ENCODE measurements at places on chromosomes 2 and 18. TPM values are rescaled to one million over a fixed set of nuclear protein-coding genes. Genes with fewer than 3 reads are reported as not detected.

The TMBIM1 gene
- total RNA-seq: 132 TPM

The ZBTB14 gene
- total RNA-seq: 11.7 TPM

The CAPN14 gene
- total RNA-seq: 1.0 TPM

DNA sequence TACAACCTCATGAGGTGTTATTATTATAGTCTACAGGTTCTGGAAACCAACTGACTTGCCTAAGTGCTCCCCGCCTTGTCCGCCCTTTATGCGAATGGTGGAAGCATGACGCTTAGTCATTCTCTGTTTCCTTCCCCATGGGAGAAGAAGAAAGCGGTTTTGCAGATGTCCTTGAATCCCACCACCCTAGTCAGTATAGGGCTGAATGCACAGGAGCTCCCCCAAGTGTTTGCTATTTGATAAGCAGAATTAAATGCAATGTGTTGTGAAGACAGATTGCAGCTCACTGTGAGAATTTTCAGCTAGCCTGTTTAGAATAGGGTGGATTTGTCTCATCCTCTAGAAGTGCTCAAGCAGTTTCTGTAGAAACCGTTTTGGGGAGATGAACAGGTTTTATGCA, 652.0 kb downstream of the DCC start:
- no peak for DNase-seq

GRCh38 chr18:41128545-41128944, 826.5 kb upstream of the PIK3C3 start:
- peak; percentile 57 for DNase-seq

- no peak for DNase-seq
Measured at GRCh38 chr18:59961070-59961469, 61.3 kb downstream of the PMAIP1 start.

DNA sequence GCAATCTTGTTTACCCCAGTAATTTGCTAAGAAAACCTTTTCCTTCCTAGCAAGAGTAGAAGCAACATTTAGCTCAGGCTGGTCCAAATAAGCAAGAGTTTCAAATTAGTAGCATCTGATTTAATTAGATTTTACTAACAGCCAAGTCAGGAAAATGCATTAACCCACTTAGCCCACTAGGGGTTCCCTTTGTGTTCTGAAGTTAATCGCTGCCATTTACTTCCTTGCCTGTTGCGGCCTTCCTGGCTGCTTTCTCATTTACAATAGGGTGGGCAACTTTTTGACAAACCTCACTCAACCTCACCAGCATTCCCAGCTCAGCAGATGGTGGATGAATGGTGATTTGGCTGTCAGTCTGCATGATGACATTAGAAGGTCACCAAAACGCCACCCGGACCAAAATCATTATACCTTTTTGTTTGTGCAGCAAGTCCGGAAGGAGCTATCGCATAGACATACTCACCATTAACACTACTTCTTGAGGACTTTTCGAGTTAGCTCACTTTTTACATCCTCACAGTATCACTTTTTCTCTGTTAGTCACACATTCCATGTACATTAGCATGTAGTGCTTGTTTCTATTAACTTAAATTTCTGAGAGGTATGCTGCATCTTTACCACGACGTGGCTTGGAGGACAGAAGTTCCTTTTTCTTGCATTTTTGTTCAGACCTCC, 101.5 kb upstream of the SETBP1 start:
- DNase-seq: peak; percentile 54

GRCh38 chr2:75100011-75100800, 99.1 kb downstream of the TACR1 start:
- peak; percentile 95 for DNase-seq

DNA sequence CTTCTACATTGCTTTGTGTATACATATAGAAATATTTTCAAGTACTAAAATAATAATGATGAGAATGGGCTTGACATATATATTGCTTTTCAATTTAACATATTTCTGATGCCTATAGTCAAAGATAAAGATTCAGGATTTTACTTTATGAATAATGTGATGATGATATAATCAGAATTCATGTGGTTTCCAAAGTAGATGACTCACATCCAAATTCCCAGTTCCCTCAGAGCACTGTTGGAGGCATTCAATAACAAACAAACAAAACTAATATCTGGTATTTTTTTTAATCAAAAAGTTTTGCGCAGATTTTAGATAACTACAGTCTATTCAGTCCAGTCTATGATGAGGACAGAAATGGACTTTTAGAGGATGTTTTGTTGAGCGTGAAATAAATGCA, 2094.5 kb upstream of the CELF4 start:
- DNase-seq: peak; percentile 41

DNA sequence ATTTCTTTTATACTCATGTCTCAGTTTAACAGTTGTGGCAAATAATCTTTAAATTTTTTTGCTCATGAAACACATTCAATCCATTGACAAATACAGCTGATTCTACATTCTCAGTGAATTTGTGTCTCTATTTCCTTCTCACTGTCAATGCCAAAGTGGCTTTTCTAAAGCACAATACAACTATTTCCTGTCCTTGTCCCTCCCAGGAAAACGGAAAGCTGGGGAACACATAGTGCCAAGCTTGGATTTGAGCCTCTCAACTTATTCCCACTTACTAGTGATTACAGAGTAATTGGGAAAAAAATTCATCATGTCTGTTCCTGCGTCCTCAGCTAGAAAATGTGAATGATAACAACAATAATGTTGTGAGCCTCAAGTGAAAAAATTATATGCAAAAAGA, 899.7 kb upstream of the CDH2 start:
- no peak for DNase-seq

- DNase-seq: no peak
Measured at GRCh38 chr2:176818617-176819016, 394.0 kb upstream of the HNRNPA3 start.

- peak; percentile 99 for DNase-seq
Measured at GRCh38 chr18:22551536-22552151, 133.9 kb upstream of the CTAGE1 start.

- DNase-seq: peak; percentile 62
Measured at GRCh38 chr2:17626986-17627385, 86.5 kb downstream of the VSNL1 start.

- DNase-seq: no peak
Measured at GRCh38 chr2:1947316-1947715, 203.0 kb upstream of the PXDN start.

DNA sequence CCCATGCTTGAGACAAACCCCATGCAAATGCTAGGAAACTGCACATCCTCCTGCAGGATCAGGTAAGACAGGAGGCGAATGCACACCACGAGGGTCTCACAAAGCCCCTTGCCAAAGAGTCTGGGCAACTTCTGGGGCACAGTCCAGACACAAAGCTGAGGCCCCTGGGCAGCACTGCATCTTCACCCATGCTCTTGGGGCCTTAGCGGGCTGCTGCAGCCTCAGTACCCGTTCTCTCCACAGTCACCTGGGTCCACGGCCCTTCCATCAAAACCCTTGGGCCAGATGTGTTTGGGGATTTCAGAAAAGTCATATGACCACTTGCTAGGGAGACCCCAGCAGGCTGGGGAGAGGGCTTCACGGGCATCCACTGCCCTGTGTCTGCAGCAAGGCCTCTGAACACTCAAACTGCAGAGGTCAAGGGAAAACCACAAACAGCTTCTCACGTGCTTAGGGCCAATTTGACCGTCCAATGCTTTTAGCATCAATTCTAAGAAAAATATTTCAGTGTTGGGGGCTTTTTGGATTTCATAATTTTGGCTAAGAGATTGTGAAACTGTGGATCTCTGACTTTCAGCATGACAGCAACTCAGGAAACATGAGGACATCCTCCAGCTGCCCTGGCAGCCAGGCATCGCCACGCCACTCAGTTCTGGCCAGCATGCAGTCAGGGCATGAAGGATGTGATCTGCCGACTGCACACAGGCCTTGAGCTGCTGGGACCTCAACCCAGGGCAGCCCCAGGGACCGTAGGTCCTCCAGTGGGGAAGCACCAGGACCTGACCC, 20.0 kb downstream of the PASK start:
- DNase-seq: no peak

GRCh38 chr2:173286153-173286809, 68.4 kb upstream of the CDCA7 start:
- no peak for DNase-seq

DNA sequence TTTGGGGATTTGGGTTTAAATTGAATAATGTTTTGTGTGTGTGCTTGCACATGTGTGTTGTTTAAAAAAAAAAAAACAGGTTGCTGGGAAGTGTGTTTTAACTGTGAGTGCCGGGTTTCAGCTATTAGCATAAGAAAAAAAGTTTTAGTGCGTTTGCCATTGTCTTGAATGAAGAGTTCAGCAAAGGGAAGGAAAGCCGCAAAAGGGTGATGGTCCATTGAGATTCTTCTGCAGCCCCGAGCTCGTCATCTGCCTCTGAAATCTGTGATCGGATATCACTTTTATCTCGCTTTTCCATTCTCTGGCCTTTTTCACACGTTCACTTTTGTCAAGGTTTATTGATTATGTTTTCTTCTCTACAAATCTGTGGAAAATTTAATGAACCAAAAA, 4.7 kb downstream of the GLI2 start:
- no peak for DNase-seq

- DNase-seq: no peak
Measured at GRCh38 chr18:2910261-2910660, 63.5 kb downstream of the EMILIN2 start.

- peak; percentile 41 for DNase-seq
Measured at GRCh38 chr2:241561832-241562231, 3.3 kb downstream of the BOK start.

DNA sequence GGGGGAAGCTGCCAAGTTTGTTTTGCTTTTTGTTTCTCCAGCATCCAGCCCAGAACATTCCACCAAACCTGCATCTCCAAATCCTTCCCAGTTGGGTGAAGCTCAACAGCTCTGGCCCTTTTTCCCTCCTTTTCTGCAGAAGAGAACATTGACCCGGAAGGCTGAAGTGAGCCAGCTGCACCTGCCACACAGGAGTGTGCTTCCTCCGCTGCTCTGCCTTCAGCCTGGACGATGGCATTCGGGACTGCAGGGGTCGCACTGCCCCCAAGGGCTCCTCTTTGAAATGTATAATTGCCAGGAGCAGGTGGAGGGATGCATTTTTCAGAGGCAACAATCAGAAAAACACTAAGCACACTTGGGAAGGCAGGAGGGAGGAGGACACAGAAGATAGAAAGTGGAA, 41.8 kb downstream of the ST8SIA5 start:
- DNase-seq: no peak

DNA sequence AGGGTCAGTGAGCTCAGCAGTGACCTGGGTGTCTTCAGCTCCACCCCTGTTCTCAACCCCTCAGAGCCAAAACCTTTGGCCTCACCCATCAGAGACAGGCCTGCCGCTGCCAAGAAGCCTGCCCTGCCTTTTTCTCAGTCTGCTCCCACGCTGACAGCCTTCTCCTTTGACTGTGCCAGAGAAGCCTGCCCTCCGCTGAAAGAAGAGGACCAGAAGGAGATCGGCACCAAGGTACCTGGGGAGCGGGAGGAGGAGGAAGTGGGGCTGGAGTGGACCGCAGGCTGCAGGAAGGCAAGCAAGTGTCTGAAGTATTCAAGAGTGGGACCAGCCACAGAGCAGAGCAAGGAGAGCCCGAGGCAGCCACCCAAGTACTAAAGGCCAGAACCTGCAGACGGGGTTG, 33.2 kb downstream of the TOGARAM2 start:
- DNase-seq: no peak

DNA sequence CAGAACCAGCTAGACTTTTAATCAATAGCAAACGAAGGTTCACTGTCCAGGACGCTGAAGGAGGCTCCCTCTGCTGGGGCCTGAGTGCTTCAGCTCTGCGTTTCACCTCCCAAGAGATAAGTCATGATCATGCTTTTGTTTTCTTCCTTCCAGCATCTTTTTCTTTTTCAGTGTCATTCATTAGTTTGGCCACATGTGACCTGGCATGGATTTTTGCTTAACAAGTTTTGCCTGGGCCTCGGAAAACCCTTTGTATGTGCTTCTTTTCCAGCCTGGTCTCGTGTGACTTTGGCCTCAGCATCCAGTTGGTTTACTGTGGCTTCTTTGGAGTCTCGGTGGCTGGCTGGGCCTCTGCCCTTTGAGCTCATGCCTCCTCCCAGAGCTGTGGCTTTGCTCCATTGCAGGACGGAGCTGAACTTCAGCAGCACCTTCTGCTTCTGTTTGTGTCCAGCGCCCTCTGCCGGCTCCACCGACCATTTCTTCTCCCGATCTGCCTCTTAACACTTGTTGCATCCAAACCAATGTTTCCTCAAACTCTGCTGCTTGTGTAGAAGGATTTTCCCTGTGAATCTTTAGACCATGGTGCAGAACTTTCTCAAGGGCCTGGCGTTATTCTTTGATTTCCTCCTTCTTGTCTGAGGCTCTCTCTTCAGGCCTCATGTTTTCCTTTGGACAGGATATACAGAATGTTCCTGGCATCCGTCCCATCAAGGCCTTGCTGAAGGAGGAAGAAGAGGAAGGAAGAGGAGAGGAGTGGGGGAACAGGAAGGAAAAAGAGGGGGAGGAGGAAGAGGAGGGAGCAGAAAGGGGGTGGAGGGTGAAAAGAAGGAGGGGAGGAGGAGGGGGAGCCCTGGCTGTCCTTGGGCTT, 23.6 kb upstream of the HES6 start:
- peak; percentile 82 for DNase-seq

DNA sequence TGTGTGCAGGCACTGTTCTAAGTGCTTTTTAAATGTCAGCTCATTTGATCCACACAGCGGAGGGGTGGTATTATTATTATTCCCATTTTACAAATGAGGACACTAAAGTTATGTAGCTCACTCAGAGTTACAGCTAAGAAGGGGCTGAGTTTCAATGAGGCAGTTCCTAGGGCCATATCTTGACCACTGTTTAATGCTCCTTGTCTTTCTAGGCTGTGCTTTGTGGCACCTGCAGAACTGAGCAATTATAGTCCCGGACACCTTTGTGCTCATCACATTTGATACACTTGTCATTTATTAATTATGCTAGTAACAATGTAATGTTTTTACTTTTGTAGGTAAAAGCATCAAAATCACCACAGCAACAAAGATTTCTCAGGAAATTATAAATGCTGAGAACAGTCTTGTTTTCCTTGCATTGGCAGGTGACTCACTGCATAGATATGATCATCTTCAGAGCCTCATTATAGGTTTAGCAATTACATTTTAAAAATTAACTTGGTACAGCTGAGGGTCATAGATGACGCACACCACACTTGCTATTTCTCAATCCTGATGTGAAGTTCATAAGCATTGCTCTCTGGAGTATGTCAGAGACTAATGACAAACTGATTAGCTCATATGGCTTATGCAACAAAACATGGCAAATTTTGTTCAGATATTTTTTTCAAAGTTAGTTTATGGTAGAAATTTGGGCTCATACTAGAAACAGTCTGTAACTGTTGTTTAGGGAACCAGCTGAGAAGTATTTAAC, 366.8 kb downstream of the TGIF1 start:
- DNase-seq: peak; percentile 69

GRCh38 chr18:61948846-61949438, 56.1 kb upstream of the RNF152 start:
- no peak for DNase-seq

DNA sequence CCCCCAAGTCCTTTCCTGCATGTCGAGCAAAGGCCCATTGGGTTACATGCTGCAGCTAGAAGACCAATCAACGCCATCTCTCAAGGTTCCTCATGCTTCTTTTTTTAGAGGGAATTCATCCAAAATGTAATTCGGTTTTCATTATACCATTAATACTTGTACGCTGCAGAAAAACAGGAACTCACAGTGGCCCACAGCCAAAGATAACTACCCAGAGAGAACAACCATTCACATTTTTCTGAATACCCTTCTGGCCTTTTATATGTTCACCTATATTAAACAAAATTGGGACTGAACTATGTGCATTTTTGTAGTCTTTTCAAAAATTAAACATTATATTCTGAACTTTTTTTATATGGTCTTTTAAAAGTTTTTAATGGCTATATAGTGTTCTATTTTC, 25.8 kb downstream of the FARP2 start:
- DNase-seq: no peak

- no peak for DNase-seq
Measured at GRCh38 chr18:69220529-69220928, 180.2 kb upstream of the DOK6 start.
